IMR-90 (cell line): ENCODE measurements at places on chromosomes 13 and 19. TPM values are rescaled to one million over a fixed set of nuclear protein-coding genes. Genes with fewer than 3 reads are reported as not detected.

DNA sequence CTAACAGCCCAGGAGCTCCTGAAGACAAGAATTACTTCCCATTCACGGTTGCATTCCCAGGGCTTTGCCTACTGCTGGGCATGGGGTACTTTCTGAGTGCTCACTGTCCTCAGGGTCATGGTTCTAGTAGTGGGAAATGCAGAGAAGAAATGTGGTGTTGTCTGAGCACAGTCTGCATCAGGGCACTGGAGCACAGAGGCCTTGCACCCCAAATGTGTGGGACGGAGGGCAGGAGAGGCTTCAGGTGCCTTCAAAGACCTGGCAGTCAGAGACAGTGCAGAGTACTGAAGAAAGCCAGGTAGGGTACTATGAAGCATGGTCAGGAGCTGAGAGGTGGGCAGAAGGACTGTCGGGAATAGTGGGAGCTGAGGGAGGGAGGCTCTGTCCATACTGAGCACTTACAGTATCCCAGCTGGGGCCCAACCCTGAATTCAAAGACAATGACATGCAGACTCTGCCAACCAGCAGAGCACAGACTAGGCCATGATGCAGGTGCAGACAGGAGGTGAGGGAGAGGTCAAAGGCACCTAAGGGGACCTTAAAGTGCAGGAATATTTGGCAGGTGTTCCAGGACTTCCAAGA, 144.4 kb downstream of the USP12 start:
- DNase-seq = no peak
- H3K36me3 ChIP-seq = no peaks in the 10 kb centered on the region
- peaks cover 12% of the 10 kb centered on the region for H3K27me3 ChIP-seq
- H3K27ac ChIP-seq = no peak overlapping the region
- H3K4me1 ChIP-seq = peaks cover 10% of the 10 kb centered on the region

DNA sequence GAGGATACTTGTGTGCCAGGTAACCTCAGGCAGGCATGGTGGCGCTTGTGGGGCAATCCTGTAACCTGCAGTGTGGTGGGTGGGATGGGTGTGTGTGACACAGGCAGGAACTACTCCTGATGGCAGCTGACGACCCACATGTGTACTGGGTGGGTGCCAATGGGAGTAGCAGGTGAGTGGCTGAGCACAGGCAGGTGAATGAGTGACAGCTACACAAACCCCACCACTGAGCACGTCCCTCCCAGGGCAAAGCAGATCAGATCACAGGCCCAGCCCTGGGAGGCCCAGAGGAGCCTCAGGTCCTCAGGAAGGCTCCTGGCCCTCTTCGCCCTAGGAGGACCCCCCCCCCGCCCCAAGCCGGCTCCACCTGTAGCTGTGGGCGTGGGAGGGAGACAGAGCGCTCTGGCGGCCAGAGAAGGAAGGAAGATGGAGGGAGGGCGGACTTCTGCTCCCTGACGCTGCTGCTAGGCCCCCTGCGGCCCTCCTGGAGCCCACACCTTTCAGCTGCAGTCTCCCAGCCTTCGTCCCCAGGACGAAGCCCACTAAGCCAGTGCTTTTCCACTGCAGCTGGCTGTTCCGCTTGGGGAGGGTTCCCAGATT, 1.3 kb upstream of the ZNF181 start:
- H3K27ac ChIP-seq = no peak overlapping the region
- peak overlapping the region; percentile 6; the same call in 1 of the 2 replicates for H3K4me3 ChIP-seq

DNA sequence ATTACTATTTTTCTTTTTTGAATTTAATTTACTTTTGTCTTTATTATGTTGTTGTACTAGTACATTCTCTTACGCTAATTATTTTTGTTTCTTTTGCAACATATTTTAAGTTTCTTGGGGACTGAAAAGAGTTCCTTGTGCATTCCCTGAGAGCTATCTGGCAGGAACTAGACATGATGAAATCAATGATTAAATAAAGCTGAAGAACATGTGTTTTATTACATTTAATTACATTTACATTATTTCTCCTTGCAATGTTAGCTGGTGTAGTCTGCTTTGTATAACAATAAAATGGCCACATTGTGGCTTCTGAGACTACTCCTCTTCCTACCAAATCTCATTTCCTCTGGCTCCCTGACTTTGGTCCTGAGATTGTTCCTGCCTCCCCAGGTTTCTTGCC, 244.9 kb downstream of the NDFIP2 start:
- no peaks in the 10 kb centered on the region; the same call in 1 of the 2 replicates for H3K4me1 ChIP-seq
- DNase-seq = no peak
- H3K27ac ChIP-seq = no peak overlapping the region
- no peak overlapping the region for H3K4me3 ChIP-seq
- H3K36me3 ChIP-seq = no peaks in the 10 kb centered on the region

- H3K27me3 ChIP-seq = no peaks in the 10 kb centered on the region
- H3K4me3 ChIP-seq = no peak overlapping the region
- H3K4me1 ChIP-seq = no peaks in the 10 kb centered on the region
- H3K27ac ChIP-seq = no peak overlapping the region
- H3K36me3 ChIP-seq = no peaks in the 10 kb centered on the region
- DNase-seq = no peak
Measured at GRCh38 chr13:38656699-38657098, 30.2 kb upstream of the FREM2 start.

DNA sequence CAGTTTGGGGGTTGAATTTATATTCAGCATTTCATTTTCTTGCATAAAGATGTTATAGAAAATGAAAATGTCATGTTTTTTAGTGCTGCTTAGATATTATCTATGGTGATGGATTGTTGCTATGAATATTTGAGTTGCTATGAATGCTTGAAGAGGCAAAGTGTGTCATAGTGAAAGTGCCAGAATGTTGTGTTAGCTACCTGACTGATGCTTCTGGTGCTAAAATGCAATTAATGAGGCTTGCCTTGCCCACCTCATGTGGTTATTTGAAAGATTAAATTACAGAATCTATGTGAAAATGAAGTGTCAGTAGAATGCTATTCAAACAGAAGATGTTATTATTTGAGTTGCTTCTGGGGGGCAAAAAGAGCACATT, 62.7 kb upstream of the MYCBP2 start:
- no peaks in the 10 kb centered on the region for H3K36me3 ChIP-seq
- no peak for DNase-seq
- H3K4me1 ChIP-seq = peaks cover 6% of the 10 kb centered on the region; the same call in 1 of the 2 replicates
- peaks cover 2% of the 10 kb centered on the region; the same call in 1 of the 2 replicates for H3K27me3 ChIP-seq

- no peaks in the 10 kb centered on the region for H3K36me3 ChIP-seq
- no peak for DNase-seq
Measured at GRCh38 chr13:20258963-20259288, 26.8 kb upstream of the GJB6 start.

DNA sequence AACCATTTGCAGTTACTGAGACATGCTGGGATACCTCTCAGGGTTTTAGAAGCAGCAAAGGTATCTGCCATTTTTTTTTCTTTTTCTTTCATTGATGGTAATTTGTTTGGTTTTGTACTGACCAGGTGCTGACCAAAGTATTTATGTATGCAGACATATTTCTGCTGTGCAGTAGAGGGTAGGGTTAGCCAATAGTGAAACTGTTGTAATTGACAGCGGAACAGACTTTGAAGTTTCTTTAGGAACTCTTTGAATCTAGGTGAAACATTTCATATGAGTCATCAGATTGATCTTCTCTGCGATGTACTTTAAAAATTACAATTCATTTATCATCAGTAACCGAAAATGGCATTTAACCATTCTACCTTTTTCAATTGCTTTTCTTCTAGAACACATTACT, 63.0 kb downstream of the ITGBL1 start:
- no peaks in the 10 kb centered on the region for H3K27me3 ChIP-seq
- no peak overlapping the region for H3K27ac ChIP-seq
- DNase-seq = no peak

DNA sequence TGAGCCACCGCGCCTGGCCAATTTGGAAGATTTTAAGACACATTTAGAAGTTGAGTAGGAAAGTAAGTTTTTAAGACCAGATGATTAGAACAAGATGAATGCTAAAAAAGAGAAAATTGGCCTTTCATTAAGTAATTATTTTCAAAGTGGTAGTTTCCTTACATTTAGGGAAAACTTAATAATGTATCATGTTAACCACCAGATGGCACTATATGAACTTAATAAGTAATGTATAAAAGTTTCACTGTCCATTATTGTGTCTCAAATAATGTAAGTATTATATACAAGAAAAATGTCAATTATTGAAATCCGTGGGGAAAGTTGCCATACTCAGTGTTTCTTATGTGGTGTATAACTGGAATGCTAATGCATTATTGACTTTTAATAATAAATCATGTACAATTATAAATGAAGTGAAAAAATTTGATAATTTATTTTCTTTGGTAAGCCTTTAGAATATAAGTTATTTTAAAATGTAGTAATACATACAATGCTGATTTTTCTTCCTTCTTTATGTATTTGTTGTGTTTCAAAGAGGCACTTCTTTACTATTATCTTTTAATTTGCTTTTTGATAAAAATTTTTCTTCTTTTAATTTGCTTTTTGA, 29.2 kb downstream of the COG6 start:
- H3K36me3 ChIP-seq = peaks cover 10% of the 10 kb centered on the region
- no peak overlapping the region for H3K4me3 ChIP-seq
- H3K4me1 ChIP-seq = peaks cover 3% of the 10 kb centered on the region; the same call in 1 of the 2 replicates
- no peaks in the 10 kb centered on the region for H3K27me3 ChIP-seq
- DNase-seq = peak; percentile 65

DNA sequence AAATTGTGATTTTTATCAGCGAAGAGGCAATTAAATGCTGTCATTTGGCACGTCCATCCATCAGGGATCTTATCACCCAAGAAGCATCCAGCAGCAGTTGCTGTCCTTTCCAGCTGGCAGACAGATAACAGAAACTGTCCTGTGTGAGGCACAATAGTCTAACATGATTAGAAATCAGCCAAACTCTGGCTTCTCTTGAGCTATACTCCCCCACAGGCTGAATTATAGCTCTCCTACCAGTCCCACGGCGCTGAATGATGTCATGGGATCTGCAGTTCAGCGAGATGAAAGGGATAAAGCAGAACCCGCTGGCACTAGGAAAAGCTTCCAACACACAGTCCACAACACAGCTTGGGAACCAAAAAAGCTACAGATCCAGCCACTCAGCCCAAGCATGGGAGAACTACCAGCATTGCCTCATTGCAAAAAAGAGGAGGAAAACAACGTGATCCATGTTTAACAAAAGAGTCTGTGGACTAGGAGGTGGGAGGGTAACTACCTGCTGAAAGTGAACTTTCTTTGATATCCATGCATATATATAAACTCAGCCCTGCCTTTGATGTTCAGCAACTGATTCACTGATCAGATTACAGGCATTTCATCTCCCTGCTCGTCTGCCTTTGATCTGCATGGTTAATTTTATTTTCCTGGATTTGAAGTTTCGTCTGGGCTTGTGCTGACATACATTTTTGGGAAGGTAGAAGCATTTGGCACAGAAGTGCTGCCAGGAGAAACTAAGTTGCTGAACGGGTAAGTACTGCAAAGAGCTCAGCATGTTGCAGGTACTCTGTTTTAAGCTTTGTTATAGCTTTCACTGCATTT, at the start of gene TNFRSF19:
TNFRSF19 (plus strand) TSS at position 314 of the 822 bp plus-strand sequence. CDS start 19,772 bp downstream, outside the sequence.
- H3K36me3 ChIP-seq = peaks cover 2% of the 10 kb centered on the region; the same call in 1 of the 2 replicates
- H3K27ac ChIP-seq = peak within 1 kb of the TSS; percentile 48
- peak within 1 kb of the TSS; percentile 53 for H3K4me3 ChIP-seq
- H3K4me1 ChIP-seq = peaks cover 2% of the 10 kb centered on the region; the same call in 1 of the 2 replicates

DNA sequence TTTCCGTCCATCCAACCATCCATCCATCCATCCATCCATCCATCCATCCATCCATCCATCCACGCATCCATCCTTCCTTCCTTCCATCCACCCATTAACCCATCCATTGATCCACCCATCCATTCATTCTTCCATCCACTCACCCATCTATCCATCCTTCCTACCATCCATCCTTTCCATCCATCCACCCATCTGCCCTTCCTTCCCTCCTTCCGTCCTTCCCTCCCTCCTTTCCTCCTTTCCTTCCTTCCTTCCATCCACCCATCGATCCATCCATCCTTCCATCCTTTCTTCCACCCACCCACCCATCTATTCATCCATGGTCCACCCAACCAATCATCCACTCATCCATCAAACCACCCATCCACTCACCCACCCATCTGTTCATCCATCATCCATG, 70.1 kb downstream of the MLLT1 start:
- H3K27me3 ChIP-seq = no peaks in the 10 kb centered on the region
- no peak for DNase-seq
- H3K4me1 ChIP-seq = no peaks in the 10 kb centered on the region
- H3K27ac ChIP-seq = no peak overlapping the region
- H3K36me3 ChIP-seq = peaks cover 22% of the 10 kb centered on the region

DNA sequence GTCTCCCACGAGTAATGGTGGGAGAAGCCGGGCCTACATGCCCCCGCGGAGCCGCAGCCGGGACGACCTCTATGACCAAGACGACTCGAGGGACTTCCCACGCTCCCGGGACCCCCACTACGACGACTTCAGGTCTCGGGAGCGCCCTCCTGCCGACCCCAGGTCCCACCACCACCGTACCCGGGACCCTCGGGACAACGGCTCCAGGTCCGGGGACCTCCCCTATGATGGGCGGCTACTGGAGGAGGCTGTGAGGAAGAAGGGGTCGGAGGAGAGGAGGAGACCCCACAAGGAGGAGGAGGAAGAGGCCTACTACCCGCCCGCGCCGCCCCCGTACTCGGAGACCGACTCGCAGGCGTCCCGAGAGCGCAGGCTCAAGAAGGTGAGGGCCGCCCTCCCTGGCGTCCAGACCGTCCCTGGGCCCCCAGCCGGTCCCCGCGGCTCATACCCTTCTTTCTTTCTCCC, 1.4 kb upstream of the USF2 start:
- peaks cover 7% of the 10 kb centered on the region for H3K4me1 ChIP-seq
- H3K4me3 ChIP-seq = peak overlapping the region; percentile 73
- peak overlapping the region; percentile 83 for H3K27ac ChIP-seq
- DNase-seq = peak; percentile 10

DNA sequence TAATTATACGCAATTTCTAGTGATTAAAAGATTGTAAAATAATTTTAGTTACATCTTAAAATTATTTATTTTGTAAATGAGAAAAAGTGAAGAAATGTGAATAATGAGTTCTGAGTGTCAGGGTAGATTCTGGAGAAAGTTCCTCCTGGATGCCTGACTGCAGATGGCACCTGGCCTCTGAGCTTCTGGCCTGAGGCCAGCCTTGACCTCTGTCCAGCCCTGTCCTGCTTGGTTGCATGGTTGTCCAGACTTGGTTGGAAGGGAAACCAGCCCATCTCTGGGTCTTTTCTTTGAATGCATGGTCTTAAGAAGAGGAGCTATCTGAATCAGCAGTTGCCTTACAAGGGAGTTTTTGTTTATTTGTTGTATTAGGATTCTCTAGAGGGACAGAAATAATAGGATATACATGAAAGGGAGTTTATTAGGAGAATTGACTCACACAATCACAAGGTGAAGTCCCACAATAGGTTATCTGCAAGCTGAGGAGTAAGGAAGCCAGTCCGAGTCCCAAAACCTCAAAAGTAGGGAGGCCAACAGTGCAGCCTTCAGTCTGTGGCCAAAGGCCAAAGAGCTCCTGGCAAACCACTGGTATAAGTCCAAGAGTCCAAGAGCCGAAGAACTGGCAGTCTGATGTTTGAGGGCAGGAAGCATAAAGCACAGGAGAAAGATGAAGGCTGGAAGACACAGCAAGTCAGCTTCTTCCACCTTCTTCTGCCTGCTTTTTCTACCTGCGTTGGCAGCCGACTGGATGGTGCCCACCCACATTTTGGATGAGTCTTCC, 385.8 kb downstream of the ZNF536 start:
- no peaks in the 10 kb centered on the region for H3K4me1 ChIP-seq
- H3K4me3 ChIP-seq = no peak overlapping the region
- H3K36me3 ChIP-seq = no peaks in the 10 kb centered on the region
- H3K27ac ChIP-seq = no peak overlapping the region

Gene ITPKC
- polyA plus RNA-seq = 8.6 and 9.4 TPM in 2 replicates

Gene FUT3
- not detected in 2 replicates for polyA plus RNA-seq

Gene ADAMTSL5
- 10.8 and 13.4 TPM in 2 replicates for polyA plus RNA-seq

Gene MBD3L2
- not detected in 2 replicates for polyA plus RNA-seq

Gene OR7A5
- polyA plus RNA-seq = not detected in 2 replicates

Gene ASF1B
- 11.3 and 12.1 TPM in 2 replicates for polyA plus RNA-seq

Gene CALR3
- not detected in 2 replicates for polyA plus RNA-seq

Gene COX7A1
- polyA plus RNA-seq = 6.9 and 8.4 TPM in 2 replicates
